ENCODE measurements at places on chromosomes 13 and 19.

DNA sequence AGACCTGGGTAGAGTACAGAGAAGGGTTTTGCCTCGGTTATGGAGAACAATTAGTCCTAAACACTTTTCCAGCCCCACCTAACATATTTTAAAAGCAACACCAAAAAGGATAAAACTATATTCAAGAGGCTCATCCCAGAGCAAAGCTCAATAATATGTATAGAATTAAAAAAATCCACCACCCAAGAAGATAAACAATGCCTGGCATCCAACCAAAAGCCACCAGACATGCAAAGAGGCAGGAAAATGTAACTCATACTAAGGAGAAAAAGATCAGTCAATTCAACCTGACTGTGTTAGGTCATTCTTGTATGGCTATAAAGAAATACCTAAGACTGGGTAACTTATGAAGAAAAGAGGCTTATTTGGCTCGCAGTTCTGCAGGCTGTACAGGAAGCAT, 39.3 kb downstream of the FGF9 start:
- no peak for DNase-seq

GRCh38 chr19:28577666-28578065, 635.3 kb downstream of the UQCRFS1 start:
- DNase-seq = no peak

DNA sequence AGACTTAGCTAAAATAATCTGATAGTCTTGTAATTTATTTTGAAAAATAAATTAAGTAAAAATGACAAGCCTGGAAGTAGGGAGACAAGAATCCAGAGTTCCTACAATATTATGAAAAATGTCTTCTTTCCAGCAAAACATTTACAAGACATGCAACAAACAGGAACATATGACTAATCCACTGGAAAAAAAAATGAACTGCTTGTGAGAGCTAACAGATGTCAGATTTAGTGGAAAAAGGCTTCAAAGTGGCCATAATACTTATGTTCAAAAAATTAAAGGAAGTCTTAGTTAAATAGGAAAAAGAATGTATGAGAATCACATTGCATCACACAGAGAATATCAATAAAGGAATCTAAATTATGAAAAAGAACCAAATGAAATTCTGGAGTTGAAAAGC, 2082.0 kb upstream of the PCDH20 start:
- DNase-seq = no peak

- DNase-seq = no peak
These were observed 44.6 kb downstream of the DPY19L3 start for GRCh38 chr19:32450217-32450616.

- DNase-seq = no peak
These were observed 5.9 kb downstream of the SLITRK5 start for GRCh38 chr13:87677043-87677495.

GRCh38 chr19:49689133-49690078, at the start of gene ADM5:
Gene ADM5 (plus strand): TSS chr19:49689594. CDS start chr19:49689838, 244 bp downstream.
- DNase-seq = peak; percentile 51

DNA sequence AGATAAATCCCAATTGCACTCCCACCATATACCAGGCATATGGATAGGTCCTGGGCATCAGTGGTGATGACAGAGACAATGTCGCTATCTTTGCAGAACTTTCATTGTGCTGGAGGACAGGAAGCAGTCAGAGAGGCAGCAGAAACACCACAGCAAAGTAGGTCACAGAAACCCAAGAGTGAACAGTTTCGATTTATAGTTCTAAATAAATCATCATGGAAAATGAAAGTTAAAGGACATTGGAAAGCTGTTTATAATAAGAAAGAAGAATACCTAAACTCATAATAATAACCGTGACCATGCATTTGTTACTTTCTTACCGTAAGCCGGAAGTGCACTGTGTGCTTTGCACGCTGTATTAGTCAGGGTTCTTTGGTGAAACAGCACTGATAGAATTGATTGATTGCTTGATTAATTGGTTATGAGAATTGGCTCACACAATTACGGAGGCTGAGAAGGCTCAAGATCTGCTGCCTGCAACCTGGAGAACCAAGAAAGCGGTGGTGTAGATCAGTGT, 38.9 kb downstream of the ALOX5AP start:
- no peak for DNase-seq

DNA sequence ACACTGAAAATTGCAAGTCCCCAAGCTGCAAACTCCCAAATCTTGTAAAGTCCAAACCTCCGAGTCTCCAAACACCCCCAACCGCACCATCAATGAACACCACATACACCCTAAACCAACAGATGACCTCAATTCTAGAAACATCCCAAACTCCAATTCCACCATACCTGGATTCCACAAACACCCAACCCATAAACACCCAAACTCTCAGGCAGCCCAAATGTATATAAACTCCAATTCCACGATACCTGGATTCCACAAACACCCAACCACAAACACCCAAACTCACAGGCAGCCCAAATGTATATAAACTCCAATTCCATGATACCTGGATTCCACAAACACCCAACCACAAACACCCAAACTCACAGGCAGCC, 470 bp downstream of the C3 start:
- no peak for DNase-seq

DNA sequence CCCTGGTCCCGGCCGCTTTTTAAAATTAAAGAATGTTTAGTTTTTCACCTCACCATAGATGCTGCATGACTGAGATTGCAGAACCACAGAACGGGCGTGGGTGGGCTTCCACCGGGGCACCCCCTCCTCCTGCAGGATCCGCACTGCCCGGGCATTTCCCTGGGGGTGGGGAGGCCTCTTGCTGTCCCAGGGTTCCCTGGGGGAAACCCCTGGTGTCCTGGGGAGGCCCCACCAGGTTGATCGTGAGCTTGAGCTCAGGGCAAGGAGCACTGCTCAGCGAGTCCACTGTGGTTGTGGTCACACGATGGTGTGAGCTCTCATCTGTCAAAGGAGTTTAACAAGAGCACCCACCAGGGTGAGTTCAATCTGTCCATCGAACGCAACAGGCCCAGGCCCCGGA, 11.4 kb upstream of the TCF3 start:
- DNase-seq = no peak

DNA sequence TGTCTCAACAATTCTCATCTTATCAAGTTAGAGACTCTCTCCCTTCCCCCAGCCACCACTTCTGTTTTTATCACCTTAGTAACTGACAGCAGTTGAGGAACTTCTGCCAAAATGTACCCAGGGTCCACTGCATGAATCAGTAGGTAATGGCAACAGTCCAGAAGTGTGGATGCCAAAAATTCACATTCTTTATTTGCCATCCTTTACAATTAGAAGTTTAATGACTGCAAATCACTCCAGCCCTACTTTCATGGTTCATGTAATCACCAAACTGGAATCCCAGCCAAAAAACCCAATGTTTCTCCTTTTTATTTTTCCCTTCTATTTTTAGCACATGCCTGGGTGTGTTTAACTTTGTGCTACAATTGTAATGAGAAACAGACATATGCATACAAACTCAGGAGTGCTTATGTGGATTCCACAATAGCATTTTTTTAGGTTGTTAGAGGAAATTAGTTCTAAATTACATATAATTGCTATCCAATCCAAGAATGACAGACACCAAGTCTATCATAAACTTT, 243.5 kb downstream of the RGCC start:
- peak; percentile 57 for DNase-seq

DNA sequence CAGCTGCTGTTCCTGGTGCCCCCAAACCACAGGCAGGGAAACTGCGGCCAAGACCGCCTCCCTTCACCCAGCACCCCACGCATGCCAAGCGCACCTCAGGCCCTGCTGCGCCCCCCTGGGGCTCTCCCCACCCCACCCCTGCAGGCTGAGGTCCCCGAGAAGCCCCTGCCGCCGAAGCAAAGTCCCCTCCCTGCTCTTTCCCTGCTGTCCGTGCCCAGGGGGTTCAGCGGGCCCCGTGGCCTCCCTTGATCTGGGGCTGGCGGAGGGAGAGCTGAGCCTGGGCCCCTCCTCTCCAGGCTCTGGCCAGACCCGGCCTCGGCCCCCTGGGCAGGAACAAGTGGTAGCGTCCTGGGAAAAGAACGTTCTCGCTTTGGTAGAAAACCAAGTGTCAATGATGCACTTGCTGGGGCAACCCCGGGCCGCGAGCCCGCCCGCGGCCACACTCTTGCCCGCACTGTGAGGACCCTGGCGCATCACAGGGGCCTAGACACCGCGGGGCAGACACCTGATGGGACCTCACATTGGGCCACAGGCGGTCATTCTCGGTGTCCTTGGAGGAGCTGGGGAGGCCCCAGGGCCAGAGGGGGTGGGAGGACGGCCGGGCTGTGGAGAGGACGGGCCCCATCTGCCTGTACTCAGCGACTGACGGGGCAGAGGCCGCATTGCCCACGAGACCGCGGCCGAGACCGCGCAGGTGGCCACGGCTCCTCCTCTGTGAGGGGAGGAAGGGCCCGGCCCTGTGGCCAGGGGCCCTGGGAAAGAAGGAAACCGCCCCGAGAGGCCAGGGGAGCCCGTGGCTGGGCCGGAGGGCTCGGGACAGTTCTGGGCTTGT, 29.0 kb downstream of the GPX4 start:
- DNase-seq = no peak

DNA sequence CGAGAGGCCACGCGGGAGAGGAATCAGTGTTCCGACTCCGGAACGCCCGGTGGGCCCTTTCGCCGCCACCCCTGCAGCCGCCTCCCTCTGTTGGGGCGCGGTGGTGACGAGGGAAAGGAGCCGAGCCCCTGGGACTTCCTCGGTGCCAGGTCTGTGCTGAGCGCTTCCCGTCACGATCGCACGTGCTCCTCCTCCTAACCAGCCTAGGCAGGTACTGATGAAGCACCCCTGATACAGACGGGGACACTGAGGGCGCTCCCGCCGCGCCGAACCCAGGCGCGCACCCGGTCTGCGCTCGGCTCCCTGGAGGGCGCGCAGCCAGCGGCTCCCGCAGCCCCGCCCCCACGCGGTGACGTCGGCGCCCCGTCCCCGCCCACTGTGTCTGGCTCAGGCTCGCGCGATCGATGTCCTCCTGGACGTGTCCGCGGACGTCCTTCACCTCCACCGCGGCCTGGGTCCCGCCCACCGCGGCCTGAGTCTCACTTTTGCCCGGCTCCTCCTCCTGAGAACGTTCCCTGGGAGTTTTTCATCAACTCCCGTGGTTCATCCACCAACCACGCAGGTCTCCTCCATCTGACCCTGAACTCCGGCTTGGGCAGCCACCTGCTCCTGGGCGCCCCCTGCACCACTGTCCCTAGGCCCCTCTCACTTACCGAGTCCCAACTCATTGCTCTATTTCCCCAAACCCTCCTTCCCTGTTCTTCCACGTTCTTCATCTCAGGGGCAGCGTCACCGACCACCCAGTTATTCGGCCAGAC, 2.6 kb upstream of the KLK15 start:
- peak; percentile 6 for DNase-seq

- DNase-seq = no peak
These were observed 74.9 kb downstream of the WTIP start for GRCh38 chr19:34556488-34556887.

All from DMS79 (cell line).